Ovary (tissue), 10 donors: ENCODE measurements at places on chromosomes 7 and 10.

- no peak for DNase-seq
These were observed 54.8 kb downstream of the RAPGEF5 start for GRCh38 chr7:22302193-22302592.

DNA sequence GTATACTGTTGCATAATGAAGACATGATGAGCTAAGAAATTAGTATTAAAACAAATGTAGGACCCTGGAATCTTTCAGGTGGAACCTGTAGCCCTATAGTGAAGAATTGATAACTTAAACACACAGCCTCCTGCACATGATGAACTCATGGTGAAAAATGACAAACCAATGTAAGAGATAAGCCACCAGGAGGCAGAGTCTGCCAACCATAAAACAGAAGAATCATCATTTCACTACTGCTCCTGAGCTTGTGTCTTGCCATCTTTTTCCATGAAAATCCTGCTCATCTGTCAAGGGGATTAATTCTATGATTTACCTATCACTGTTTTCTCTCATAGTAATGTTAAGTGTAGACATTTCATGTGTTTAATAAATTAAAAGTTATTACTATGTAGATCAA is 363.9 kb downstream of the MALRD1 start:
- no peak for DNase-seq

GRCh38 chr7:128408709-128409595 is 830 bp downstream of the IMPDH1 start:
- DNase-seq, result peak; percentile 62

GRCh38 chr7:37476881-37477450 is 28.3 kb upstream of the ELMO1 start:
- DNase-seq, result no peak

- no peak for DNase-seq
These were observed 62.7 kb upstream of the CARD11 start for GRCh38 chr7:3106361-3106826.

DNA sequence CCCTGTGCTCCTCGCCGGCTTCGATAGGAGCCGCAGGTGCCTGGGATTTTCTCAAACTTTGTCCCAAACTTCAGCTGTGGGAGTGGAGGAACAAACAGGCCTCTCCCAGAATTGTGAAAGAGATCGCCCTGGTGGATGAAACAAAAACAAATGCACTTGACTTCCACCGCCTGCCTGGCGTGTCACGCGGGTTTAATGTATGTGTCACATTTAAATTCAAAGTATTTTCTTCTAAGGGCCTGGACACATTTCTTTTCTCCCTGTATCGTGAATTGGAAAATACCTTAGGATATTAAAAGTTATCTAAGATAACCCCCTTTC is 694 bp upstream of the WASL start:
- DNase-seq, result no peak

DNA sequence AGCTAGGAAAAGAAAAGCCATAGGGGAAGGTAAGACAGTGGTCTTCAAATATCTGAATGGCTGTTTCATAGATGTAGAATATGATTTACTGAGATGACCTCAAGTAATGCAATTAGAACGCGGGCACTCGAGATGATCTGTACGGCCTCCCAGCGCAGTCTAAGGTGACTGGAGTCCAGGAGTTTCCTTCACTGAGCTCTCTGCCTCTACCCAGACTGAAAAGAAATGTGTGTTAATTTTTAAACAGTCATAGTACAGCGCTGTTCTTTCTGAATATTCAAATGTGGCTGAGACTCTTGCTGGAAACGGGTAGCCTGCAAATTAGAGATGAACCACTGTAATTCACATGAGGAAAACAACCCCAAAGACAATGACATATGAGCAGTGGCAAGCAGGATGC is 562.4 kb upstream of the AUTS2 start:
- DNase-seq, result no peak

GRCh38 chr7:71615017-71615416 is 483.1 kb downstream of the GALNT17 start:
- no peak for DNase-seq

- no peak for DNase-seq
These were observed 306.4 kb upstream of the PHYHIPL start for GRCh38 chr10:58870070-58870469.

DNA sequence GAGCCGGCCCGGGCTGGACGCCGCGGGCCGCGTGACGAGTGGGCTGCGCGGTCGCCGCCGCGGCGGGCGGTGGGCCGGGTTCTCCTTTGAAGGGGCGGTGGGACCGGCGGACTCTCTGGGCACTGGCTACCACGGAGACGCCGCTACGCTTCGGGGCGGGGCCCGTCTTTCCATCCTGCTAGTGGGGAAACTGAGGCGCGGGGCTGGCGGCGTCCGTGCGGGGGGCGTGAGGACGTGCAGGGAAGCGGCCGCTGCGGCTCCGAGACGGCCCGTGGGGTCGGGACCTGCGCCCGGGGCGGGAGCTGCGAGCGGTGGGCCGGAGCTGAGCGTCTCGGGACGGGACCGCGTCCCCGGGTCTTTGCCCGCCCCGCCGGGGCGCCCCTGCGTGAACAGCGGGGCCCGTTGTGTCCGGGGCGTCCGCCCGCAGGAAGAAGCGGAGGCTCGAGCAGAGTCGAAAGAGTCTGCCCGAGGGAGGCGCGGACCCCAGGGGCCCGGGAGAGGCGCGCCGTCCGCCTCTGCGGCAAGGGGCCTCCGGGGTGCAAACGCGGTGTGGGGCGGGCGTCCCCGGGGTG is 548 bp upstream of the BNIP3 start:
- DNase-seq, result no peak

GRCh38 chr10:76394707-76395042 is 963.3 kb downstream of the LRMDA start:
- DNase-seq, result no peak

- no peak for DNase-seq
These were observed 88.4 kb downstream of the FAS start for GRCh38 chr10:89078724-89079672.

DNA sequence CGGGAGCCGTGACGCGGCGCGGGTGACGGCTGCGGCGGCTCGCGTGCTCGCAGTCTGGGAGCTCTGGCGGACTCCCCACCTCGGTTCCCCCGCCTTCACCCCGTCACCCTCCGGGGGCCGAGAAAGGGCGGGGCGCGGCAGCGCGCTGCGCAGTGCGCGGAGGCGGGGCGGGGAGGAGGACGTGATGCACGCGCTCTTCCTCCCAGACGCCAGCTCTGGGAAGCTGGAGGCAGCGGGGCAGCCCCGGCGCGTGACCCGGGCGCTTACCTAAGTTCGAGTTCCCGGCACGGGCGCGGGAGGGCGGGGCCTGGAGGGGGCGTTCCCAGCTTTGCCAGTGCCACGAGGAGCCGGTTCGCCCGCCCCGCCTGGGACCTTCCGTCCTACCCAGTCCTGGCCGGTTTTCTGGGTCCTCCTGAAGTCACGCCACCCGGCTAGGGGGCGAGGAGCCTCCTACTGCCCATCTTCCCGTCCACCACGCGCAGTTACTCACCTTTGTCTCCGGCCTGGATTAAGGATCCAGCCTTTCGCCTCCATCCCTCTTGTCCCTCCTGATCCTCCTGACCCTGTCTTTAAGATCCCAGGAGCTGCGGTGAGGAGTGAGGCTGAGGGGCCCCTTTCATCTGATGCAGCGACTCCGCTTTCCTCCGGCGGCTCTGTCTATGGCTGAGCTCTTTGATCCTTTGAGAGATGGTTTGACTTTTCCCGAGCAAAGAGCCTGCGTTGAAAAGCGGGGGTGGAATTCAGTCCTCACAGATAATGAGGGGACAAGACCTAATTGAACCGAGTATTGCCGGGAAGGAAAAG is 470 bp upstream of the NAMPT start:
- DNase-seq, result peak; percentile 98

DNA sequence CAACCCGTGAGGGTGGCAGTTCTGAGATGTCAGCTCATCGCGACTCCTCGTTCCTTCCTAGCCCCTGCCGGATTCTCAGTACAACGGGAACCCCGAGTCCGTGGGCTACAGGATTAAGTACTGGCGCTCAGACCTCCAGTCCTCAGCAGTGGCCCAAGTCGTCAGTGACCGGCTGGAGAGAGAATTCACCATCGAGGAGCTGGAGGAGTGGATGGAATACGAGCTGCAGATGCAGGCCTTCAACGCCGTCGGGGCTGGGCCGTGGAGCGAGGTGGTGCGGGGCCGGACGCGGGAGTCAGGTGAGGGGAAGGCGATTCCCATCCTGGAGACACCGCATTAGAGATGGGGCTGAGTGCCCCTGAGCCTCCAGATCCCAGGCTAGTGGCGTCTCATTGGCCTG is 568.1 kb upstream of the FOXK1 start:
- DNase-seq, result no peak

GRCh38 chr10:88893611-88894010 is 13.6 kb downstream of the STAMBPL1 start:
- DNase-seq, result no peak

DNA sequence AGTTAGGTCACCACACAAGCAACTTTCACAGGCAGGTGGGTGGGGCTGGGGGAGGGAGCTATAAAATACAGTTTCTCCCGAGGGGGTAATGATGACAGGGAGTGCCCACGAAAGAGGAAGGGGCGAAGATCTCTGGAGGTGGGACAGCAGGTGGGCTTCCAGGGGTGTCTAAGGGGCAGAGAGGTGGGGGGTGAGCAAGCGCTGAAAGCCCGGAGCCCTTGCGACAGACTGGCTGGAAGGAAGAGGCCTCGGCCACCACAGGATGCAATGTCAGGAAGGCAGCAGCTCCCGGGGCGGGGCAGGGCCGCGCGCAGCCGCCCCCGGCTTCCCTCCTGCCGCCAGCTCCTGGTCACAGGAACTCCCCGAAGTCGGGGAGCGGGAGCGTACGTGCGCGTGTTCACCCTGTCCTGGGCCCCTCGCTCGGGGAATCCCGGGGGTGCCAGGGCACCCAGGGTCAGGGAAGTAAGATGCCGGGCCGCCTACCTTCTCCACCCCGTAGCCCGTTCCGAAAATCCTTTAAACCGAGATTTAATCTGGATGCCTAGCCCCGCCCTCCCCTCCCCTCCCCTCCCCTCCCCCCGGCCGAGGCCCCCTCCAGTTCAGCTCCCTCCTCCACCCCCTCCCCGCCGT is 105.2 kb upstream of the PPIF start:
- peak; percentile 67 for DNase-seq

GRCh38 chr7:134761266-134761665 is 18.2 kb upstream of the CALD1 start:
- DNase-seq, result no peak

DNA sequence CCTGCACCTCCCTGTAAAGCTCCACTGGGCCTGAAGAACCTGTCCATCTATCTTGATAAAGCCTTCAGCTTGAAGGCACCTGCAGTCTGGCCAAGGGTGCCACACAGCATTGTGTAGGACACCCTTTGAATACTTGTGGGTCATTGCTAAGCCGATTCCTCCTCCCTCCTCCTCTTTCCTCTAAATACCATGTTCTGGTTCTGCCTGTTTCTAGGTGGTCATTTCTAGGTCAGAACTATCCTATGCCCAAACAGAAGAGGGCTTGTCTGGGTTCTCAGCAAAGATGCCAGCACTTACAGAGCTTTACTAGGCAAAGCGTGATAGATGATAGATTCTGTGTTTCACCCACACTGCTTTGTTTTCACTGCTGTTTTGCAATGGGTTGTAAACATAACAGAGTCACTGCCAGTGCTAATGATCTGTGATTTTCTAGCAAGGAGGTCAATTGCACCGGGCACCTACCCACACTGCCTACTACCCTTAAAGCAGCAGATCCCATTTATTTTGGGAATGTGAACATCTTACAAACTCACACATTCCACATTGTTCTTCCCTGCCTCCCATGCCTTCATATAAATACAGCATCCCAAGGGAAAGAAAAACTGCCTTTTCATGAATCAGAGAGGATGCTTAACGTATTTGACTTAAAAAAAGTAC is 279.1 kb upstream of the PITRM1 start:
- DNase-seq, result no peak

GRCh38 chr7:116455009-116455408 is 44.5 kb upstream of the CAV2 start:
- no peak for DNase-seq

- DNase-seq, result no peak
These were observed 571.1 kb downstream of the GRID1 start for GRCh38 chr10:85795460-85795859.

DNA sequence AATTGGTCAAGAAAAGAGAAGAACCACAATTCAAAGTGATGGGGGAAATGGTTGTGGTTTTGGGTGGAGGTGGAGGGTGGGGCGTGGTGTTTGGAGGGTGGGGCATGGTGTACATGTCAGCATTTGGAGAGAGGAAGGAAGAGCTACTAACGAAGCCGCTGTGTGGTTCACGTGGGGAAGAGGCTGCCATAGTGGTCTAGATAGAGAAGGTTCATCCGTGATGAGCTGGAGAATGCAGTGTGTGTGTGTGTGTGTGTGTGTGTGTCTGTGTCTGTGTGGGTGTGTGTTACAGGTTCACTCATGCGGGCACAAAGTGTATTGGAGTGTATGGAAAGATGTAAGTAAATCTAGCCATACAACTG is 6.1 kb upstream of the VCL start:
- DNase-seq, result no peak

- DNase-seq, result no peak
These were observed 150.4 kb upstream of the SEMA3E start for GRCh38 chr7:83799333-83799732.

- DNase-seq, result no peak
These were observed 10.4 kb downstream of the ABLIM1 start for GRCh38 chr10:114647545-114648138.

GRCh38 chr7:107049971-107050532 is 5.5 kb downstream of the PRKAR2B start:
- DNase-seq, result no peak

DNA sequence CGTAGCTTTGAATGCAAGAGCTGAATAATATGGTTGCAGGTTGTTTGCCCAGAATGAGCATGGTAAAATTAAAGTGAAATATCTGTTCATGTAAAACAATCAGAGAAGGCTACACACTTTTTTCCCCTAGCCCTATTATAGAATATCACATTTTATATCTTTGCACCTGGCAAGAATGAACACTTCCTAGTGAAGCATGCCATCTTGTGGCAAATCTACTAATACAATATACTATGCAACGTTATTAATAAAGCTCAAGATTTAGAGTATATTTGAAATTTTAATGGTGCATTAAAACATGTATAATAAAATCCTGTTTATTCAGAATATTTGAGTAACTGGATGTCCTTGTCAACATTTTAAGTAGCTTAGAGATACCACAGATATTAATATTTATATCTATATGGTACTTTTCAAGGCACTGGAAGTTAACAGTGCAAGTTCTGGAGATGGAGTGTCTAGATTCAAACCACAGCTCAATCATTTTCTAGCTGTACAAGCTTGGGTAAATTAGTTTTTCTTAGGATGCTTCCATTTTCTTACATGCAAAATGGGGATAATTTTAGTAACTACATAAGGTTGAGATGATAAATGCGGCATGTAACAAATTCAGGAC is 643.1 kb upstream of the SEMA3D start:
- no peak for DNase-seq

- DNase-seq, result no peak
These were observed 1.5 kb downstream of the CHPF2 start for GRCh38 chr7:151233804-151234203.

- DNase-seq, result no peak
These were observed 171.0 kb downstream of the PPP1R17 start for GRCh38 chr7:31858055-31858454.

GRCh38 chr10:111076191-111076681 is 593 bp upstream of the ADRA2A start:
- peak; percentile 86 for DNase-seq

- DNase-seq, result no peak
These were observed 53.4 kb downstream of the CFAP58 start for GRCh38 chr10:104406715-104407650.

- no peak for DNase-seq
These were observed 69.5 kb downstream of the ADCY1 start for GRCh38 chr7:45643630-45644029.
